Kidney tubule cell (primary cell): ENCODE measurements at places on chromosomes 4 and X.
A peak's percentile ranks its signal among the peaks of the same experiment; 100 is the strongest.

DNA sequence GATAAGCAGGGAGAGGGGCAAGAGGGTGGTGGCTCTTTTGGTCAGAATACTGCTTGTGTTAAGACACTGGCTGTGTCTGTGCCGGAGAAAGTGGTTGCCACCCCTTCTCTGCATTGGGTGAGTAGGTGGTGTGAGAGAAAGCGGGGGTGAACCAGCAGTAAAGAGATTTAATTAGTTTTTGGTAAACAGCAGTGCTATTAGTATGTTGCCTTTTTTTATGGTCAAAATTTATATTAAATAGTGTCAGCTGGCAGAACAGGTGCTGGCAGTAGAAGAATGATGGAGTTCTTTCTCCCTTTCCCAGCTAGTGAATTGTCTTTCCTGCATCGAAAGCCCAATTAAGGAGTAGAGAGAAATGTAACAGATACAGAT, 181.6 kb downstream of the LARP7 start:
- DNase-seq: no peak

DNA sequence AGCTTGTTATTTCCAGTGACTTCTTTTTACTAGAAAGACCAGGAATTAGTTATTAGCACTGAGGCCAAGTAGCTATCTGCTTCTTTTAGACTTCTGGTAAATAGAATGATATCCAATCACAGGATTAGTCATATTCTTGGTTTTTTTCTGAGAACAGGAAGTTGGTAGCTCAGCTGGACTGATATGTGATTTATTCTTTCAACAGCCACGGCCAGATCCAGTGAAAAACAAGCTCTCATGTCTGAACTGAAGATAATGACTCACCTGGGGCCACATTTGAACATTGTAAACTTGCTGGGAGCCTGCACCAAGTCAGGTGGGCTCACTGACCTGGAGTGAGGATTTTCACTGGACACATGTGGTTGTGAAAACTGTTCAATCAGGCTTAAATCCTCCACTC, 48.6 kb downstream of the PDGFRA start:
- peak; percentile 86 for DNase-seq

GRCh38 chr4:128572778-128573241, 236.7 kb upstream of the JADE1 start:
- DNase-seq: peak; percentile 61

GRCh38 chr4:79235095-79235494, 90.8 kb downstream of the NAA11 start:
- DNase-seq: no peak

DNA sequence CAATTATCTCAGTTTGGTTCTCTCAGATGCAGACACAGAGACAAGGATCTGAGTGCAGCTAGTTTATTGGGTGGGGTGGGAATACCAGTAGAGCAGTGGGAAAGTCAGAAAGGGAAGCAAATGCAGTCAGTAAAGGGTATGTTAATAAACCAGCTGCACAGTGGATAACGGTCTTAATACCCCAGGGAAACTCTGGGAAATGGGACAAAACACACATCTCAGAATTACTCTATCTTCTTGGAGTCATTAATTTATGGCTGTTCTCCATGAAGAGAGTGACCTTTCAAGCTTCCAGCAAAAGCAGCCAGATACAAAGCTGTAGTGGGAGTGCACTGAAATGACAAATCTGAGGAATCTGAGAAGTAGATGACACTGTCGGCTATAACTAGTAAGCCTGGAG, 73.3 kb upstream of the NALF2 start:
- no peak for DNase-seq

GRCh38 chr4:42637867-42638266, 19.0 kb downstream of the ATP8A1 start:
- DNase-seq: no peak
